ENCODE measurements at places on chromosomes 12 and 14.
A peak's percentile ranks its signal among the peaks of the same experiment; 100 is the strongest.

GRCh38 chr12:130916241-130916911 lies 37.3 kb upstream of the ADGRD1 start:
- peak; percentile 11 for DNase-seq

DNA sequence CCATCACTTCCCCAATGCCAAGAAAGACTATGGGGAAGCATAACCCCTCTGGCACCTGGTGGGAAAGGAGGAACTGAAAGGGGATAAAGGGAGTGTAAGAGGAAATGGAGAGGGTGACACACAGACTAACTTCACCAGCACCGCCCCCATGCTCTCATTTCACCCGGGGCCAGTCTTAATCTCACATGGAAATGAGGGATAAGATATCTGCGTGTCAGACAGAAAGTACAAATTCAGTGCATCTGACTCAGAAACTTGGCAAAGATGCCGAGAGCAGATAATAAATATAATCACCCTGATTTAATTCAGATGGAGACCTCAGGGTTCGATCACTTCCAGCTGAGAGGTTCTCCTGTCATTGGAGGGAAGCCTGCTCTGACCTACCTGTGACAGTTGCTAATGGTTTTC lies 191.6 kb downstream of the DUSP6 start:
- DNase-seq = no peak

DNA sequence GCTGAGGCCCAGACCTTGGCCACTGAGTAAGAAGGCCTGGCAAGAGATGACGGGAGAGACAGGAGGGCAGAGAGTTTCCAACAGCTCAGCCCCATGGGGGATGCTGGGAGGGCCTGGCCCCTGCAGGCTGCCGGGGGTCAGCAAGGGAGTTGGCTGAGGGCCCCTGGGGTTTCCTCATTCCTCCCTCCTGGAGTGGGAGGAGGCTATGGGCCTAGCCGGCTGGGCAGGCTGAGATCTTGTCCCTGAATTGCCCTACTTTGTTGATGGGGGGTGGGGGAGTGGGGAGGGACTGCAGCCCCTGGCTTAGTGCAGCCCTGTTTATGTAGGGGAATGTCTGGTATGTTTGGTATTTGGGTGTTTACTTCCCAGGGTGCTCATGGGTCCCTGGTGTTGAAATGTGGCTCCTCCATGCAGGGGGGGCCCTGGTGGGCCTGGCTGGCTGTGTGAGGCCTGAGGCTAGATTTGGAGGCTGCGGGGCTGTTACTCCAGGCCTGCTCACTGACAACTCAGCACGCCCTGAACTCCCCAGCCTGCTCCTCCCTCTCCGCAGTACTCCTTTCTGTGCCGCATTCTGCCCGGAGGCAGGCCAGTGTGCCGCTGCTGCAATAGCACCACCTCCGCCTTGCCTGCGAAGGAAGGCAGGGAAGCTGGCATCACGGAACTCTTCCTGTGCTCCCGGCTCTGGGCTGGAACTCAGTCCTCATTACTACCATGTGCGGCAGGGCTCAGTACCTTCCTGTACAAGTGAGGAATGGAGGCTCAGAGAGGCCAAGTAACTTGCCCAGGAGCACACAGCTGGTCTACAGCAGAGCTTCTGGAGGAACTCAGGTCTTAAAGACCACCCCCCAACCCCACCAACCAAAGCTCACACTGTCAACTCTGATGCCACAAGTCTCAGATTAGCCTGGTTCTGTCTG lies 25.3 kb downstream of the JDP2 start:
- DNase-seq = no peak

DNA sequence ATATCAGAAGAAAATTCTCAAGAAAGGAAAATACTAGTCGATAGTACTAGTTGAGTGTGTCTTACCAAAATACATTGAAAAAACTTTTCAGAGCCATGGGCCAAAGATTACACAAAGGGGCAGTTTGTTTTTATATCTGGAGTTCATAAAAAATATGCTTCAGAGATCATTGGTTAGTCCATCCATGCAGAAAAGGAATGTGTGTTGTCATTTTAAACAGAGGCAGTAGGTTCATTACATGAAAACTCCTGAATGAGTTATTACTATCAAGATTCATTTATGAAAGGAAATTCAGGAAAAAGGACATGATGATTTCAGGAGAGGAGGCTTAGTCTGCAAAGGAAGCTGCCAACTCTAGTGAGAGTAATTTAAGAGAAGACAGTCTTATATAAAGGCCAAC lies 354.8 kb downstream of the AEBP2 start:
- no peak for DNase-seq

- DNase-seq = peak; percentile 17
Observed at GRCh38 chr12:130761537-130762318, 45.6 kb upstream of the RIMBP2 start.

DNA sequence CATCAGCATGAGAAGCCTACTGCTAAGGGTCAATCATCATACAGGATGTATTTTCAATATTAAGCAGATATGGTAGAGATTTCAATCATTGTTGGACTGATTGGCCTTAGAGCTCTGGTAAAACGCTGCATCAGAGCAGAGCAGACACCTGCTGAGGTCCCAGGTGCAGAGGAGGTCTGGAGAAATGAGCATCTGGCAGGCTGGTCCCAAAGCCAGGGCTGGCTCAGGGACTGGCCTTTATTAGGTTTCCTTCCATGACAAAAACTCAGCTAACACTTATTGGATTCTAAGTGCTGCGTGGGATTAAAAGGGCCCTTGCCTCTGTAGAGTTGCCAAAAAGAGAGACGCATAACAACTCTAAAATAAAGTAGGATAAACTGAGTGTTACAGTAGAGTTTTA lies 29.7 kb downstream of the AKAP6 start:
- DNase-seq = no peak

- DNase-seq = no peak
Observed at GRCh38 chr14:58096731-58097130, 55.3 kb downstream of the ARMH4 start.

All from C1 segment of cervical spinal cord (tissue), 14 donors.